Calu3 (cell line): ENCODE measurements at places on chromosomes 3 and 15. TPM values are rescaled to one million over a fixed set of nuclear protein-coding genes. Genes with fewer than 3 reads are reported as not detected.

VPS18 gene
- 14.3 and 16.6 TPM in 2 replicates for total RNA-seq

SCAMP5 gene
- 10.7 and 13.6 TPM in 2 replicates for total RNA-seq

FBXO40 gene
- not detected in 2 replicates for total RNA-seq

ITIH1 gene
- 0.47 and 1.0 TPM in 2 replicates for total RNA-seq

SETD2 gene
- total RNA-seq, result 35.2 and 39.2 TPM in 2 replicates

GRAMD2A gene
- total RNA-seq, result 0.95 and 2.2 TPM in 2 replicates

HIGD2B gene
- 0.34 TPM in 1 of 2 replicates, not detected in the other for total RNA-seq

TUSC7 gene
- not detected in 2 replicates for total RNA-seq

PRR20G gene
- not detected in 2 replicates for total RNA-seq

CACNA1D gene
- 36.3 and 48.3 TPM in 2 replicates for total RNA-seq

THPO gene
- total RNA-seq, result not detected in 2 replicates

ARHGEF3 gene
- 20.9 and 21.8 TPM in 2 replicates for total RNA-seq

DNA sequence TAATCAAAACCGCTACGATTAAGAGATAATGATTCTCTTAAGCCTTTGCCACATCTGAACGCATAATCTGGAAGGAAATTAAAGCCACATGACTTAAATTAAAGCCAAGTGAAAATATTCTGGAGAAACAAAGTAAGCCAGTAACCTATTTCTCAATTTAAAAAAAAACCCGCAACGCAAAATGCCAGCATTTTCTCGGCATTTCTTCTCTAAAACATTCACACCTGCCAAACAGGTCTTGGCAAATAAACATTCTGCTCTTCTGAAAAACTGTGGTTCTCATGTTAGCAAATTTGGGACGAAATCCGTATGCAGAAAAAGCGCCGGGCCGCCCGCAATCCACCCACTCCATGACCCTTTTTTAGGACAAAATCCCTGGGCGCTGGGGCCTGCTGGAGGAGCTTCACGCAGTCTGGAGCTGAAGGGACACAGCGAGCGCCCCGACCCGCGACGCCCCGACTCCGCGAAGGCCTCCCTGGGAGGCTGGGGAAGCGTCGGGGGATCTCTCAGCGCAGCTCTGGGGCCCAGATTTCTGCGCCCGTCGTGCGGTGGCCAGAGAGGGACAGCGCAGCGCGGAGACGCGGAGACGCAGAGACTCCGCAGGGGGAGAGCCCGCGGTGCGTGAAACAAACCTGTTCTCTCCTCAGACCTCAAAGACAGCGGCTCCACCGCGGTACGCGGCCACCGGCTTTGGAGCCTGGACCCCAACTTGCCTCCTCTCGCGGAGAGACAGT lies 471 bp downstream of the NKIRAS1 start:
- H3K27ac ChIP-seq, result peak overlapping the region; percentile 98
- peaks cover 11% of the 10 kb centered on the region for H3K4me1 ChIP-seq
- H3K36me3 ChIP-seq, result peaks cover 59% of the 10 kb centered on the region
- DNase-seq, result no peak

DNA sequence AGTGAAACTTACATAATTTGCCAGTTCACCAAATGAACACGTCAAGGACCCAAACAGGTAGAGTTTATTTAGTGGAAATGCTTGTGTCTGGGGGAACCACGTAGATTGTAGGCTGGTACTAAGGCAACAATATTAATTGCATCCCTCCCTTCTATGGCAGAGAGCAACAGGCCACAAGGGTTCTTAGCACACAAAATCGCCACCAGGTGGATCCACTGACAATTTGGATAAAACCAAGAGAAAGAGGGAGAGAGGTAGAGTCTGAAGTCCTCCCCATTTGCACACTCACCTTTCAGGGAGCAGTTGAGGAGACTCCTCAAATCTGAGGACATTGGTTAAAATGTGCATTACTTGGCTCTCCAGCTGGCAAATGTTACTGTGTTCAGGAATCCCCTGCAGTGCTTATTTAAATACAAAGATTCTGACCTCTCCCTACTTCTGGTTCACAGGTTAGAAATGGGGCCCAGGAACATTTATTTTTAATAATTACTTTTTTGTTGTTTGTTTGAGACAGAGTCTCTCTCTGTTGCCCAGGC lies 181.0 kb upstream of the FEZF2 start:
- H3K4me1 ChIP-seq, result no peaks in the 10 kb centered on the region
- no peak overlapping the region for H3K27ac ChIP-seq
- peak; percentile 17 for DNase-seq
- peaks cover 24% of the 10 kb centered on the region for H3K27me3 ChIP-seq
- no peak overlapping the region for H3K4me3 ChIP-seq

GRCh38 chr15:81117136-81117535 lies 16.9 kb upstream of the CFAP161 start:
- no peak overlapping the region for H3K27ac ChIP-seq
- no peaks in the 10 kb centered on the region for H3K36me3 ChIP-seq
- no peak for DNase-seq

DNA sequence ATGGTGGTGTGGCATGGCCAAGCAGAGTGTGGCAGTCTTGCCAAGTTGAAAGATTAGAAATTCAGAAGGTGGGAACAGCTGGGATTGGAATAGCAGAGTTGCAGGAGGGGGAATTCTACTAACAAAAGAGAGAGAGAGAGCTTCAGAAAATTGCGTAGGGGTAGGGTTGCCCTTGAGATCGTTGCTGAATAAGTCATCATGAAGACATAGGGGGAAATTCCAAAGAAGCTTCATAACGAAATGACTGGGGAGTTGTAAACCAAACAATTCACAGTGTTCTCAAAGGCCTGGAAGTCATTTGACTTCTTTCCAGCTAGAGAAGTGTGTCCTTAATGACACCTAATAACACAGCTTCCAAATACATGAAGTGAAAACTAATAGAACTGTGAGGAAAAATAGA lies 26.3 kb upstream of the TIPARP start:
- no peak for DNase-seq
- no peaks in the 10 kb centered on the region for H3K27me3 ChIP-seq
- no peaks in the 10 kb centered on the region for H3K4me1 ChIP-seq
- no peaks in the 10 kb centered on the region for H3K36me3 ChIP-seq

- H3K27ac ChIP-seq, result no peak overlapping the region
- peaks cover 19% of the 10 kb centered on the region for H3K27me3 ChIP-seq
- no peaks in the 10 kb centered on the region for H3K4me1 ChIP-seq
Observed at GRCh38 chr3:122619040-122619439, 41.6 kb downstream of the PARP15 start.

- H3K36me3 ChIP-seq, result no peaks in the 10 kb centered on the region
- H3K27ac ChIP-seq, result no peak overlapping the region
- H3K27me3 ChIP-seq, result no peaks in the 10 kb centered on the region
- H3K4me1 ChIP-seq, result no peaks in the 10 kb centered on the region
Observed at GRCh38 chr3:30453360-30454039, 152.9 kb upstream of the TGFBR2 start.

- peaks cover 10% of the 10 kb centered on the region for H3K4me1 ChIP-seq
- H3K27ac ChIP-seq, result no peak overlapping the region
Observed at GRCh38 chr3:154967090-154967489, 113.0 kb upstream of the MME start.
